ENCODE measurements at places on chromosomes 7 and 10. TPM values are rescaled to one million over a fixed set of nuclear protein-coding genes. Genes with fewer than 3 reads are reported as not detected.

DNA sequence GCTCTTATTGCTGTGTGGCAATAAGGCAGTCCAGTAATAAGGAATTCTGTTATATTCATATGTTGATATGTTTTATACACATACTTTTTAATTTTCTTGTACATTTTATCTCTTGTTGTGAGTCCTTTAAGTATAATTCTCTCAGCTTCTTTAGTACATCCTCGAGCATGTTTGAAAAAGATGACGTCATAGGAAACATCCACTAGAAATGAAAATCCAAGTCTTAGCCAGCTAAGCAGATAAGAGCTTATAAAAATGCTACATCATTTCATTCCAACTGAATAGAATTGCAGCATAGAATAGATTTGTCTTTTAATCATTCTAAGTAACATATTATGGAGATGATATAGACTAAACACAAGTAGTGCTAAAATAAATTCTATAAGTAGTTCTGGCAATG, 283.7 kb upstream of the FZD1 start:
- DNase-seq, result no peak

OR2A12 gene
- not detected for total RNA-seq

PTPRN2 gene
- total RNA-seq, result 13.0 TPM

- no peak for DNase-seq
These were observed 594.9 kb downstream of the REEP3 start for GRCh38 chr10:64115908-64116643.

DNA sequence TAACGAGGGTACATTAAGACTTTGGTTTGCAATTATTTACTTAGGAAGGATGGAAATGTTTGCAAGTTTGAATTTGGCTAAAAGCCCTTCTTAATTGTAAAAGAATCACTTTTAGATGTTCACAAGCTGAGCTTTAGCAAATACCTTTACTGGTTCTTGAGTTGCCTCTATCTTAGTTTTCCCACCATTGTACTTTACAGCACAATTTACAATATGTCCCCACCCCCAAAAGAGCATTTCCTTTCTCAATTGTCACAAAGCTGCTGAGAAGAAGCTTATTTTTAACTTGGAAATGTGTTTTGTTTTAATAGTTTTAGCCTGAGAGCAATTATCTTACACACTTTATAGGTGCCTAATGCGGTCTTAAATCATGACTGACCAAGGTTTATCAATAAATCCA, 81.1 kb downstream of the MET start:
- no peak for DNase-seq

DNA sequence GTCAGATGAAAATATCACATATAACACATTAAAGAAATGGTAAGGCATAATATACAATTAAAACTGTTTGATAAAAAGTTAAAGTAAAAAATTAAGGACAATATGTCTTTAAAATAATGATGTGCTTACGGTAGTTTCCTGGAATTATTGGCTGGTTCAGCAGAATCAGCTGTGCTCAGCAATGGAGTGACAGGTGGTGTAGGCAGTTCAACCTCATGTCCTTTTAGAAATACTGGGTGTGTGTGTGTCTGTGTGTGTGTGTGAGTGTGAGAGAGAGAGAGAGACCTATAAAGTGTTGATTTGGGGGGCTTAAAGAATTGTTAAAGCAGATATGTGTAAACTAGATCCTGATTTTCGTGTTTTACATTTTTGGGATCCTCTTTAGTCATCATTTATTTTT, 141.2 kb downstream of the ADAM22 start:
- no peak for DNase-seq

DNA sequence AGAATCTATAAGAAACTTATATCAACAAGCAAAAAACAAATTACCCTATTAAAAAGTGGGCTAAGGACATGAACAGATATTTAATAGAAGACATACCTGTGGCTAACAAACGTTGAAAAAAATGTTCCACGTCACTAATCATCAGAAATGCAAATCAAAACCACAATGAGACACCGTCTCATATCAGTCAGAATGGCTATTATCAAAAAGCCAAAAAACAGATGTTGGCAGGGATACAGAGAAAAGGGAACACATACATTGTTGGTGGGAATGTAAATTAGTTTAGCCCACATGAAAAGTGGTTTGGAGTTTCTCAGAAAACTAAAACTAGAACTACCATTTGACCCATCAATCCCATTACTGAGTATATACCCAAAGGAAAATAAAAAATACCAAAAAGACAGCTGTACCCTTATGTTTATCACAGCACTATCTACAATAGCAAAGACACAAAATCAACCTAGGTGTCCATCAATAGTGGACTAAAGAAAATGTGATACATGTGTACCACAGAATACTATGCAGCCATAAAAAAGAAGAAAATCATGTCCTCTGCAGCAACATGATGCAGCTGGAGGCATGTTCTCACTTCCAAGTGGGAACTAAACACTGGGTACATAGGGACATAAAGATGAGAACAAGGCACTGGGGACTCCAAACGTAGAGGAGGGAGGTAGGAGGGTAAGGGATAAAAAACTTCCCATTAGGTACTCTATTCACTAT, 83.8 kb upstream of the TMEM168 start:
- DNase-seq, result no peak

DNA sequence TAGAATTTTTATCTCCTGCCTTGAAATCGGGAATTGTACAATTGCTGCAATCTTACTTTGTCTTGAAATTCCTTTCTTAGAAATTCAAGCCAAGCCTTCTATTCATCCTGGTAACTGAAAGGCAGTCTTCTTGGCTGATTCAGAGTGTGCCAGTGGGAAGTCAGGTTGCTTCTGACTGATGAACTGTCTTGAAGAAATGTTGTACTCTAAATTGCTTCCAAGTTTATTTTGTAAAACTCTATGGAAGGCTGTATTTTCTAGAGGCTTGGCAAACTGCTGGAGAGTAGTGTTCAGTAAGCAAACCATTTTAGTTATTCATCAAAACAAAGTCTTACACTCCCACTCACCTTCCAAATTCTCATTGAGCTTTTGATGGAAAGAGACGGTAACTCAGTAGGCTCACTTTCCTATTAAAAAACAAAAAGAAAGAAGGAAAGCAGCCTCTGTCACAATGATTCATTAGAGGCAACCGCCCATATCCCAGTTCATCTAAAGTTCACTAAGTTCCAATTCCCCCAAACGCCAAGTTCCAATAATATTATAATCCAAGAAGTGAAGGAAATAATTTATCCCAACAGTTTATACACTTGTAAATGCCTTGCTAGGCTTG, 187.9 kb upstream of the MALRD1 start:
- no peak for DNase-seq

DNA sequence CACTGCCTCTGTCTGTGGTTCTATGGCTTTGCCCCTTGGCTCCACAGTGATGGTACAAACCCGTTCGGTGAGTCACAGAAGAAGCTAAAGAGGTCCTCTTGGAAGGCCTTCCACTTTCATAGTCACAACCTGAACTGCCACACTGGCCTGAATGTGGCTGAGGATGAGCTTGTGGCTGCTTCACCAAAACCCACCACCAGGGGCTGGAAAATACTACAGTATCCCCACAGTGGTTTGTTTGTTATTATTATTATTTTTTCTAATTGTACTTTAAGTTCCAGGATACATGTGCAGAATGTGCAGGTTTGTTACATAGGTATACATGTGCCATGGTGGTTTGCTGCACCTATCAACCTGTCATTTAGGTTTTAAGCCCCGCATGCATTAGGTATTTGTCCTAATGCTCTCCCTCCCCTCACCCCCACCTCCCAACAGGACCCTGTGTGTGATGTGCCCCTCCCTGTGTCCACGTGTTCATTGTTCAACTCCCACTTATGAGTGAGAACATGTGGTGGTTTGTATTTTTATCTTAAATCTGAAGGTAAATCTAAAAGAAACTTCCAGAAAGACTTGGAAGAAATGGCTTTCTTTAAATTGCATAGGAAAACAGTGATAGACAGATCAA, 160.8 kb upstream of the NPSR1 start:
- DNase-seq, result no peak

AGR2 gene
- total RNA-seq, result not detected

DNA sequence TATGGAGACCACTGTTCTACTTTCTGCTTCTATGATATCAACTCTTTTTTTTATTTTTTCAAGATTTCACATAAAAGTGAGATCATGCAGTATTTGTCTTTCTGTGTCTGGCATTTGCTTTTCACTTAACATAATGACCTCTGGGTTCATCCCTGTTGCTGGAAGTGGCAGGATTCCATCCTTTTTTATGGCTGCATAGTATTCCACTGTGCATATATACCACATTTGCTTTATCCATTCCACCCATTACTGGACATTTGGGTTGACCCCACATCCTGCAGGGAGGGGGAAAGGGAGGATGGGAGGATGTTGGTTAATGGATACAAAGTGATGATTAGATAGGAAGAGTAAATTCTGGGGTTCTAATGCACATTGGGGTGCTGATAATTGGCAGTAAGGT, 80.3 kb upstream of the NPTX2 start:
- DNase-seq, result no peak

GRCh38 chr7:116283595-116284204, 73.4 kb downstream of the TES start:
- no peak for DNase-seq

DNA sequence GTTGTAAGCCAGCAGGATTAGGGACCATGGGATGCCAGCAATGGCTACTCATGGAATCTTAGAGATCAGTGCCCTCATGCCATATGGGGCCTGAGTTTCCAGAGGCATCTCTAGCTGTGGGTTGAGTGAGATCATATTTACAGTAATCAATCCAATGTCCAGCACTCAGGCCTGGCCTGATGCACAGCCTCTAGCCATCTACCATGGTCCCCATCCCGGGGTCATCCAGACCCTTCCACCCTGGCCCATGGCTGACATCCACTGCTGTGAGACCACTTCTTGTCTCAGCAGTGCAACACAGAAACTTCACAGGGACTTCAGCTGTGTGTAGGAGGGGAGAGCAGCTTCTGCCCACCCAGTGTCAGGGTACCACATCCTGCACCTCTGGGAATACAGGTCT, 6.5 kb upstream of the ADCY1 start:
- no peak for DNase-seq

DNA sequence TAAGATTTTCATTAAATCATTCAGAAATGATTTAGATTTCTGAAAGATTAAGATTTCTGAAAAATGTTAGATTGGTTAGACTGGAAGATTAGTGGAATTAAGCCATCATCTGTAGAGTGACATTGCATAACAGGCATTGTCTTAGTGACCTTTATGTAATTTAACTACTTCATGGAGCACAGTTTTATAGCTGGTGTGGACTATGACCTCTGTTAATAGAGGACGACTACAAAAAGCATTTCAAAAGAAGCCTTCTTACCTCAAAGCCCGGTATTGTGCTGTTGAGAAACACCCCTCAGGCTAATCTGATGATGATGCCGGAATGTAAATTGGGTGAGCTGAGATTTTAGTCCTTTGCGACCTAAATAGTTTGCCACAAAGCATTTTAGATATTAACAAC, 55.6 kb downstream of the GALNT11 start:
- DNase-seq, result no peak

IDI1 gene
- 55.3 TPM for total RNA-seq

DNA sequence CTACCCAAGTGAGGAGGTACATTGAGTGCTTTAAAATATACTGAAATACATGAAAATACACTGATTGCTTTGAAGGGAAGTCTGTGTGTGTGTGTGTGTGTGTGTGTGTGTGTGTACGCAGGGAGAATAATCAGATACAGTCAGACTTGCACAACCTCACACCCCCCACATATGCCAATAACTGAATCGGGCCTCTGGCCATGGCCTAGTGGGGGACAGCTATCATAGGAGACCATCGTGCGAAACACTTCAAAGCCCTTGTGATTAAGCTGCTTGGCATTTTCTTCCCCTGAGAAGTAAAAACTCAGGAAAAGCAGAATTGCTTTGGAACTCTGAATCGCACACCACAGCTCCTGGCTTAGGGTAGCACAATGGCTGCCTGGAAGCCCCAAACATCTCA, 135.1 kb downstream of the C10orf105 start:
- DNase-seq, result no peak

DNA sequence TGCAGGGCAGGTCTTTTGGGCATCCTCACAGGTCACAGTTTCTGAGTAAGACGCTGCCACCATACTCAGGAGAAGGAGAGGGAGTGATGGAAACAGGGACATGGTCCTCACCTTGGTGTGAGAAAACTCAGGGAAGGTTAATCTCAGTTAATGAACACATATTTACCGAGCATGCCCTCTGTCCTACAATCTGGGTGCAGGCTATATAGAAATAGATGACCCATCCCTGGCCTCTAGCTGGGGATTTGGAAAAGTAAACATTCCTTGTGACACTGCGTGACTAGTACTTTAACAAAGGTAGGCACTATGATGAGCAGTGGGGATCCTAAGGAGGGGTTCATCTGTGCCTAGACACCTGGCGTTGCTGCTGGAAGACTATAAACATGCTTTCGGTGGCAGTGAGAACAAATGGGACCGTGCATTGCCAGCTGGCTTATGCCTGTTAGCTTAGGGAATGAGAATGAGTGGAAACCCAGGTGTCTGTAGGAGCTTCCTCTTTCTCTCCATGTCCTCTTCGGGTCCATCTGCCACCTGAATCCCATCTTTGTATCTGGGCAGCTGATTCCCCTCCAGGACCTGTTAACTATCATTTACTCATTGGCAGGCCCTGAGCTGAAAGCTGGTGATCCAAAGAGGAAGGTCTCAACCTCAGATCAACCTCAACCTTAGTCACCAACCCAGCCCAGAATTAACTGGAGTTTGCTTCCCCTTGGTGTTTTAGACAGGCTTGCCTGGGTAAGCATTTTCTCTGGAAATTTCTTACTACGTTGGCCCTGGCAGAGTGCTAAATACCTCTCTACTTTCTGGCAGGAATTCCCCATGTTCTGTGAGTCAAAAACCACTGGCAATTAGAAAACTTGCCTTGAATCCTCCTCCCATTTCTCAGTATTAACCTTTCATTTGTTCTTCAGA, 794 bp downstream of the MBL2 start:
- no peak for DNase-seq

DNA sequence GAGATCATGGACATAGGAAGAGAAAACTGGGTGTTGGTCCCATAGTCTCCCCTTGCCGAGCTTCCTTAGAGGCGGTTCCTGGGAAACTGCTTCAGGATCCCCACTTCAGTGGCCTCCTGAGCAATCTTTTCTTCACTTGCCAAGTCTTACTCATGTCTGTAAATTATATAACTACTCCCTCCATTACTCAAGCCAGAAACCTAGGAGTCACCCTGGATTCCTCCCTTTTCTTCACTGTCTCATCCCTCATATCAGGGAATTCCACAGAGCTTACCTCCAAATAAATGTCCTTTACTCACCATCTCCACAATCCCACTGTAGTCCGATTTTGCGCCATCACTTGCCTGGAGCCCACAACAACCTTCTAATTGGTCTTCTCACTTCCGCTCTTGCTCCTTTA, 29.1 kb upstream of the TRUB1 start:
- no peak for DNase-seq

- DNase-seq, result no peak
These were observed 92.9 kb downstream of the SVOPL start for GRCh38 chr7:138608275-138608674.

DNA sequence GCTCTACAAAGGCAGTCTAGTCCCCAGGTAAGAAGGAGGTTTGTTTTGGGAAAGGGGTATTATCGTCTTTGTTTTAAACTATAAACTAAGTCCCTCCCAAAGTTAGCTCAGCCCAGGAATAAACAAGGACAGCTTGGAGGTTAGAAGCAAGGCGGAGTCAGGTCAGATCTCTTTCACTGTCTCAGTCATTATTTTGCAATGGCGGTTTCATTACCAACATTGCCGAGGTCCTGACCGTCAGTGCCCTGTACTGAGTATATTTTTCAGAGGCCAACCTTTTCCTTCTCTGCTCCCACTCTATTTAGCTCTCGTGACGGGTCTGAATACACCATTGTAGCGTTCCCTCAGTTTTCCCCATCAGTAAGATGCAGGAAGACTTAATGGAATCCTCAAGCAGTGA, 184.5 kb downstream of the PRKCQ start:
- no peak for DNase-seq
